Mammary epithelial cell (primary cell): ENCODE measurements at places on chromosomes 5 and 9.

- DNase-seq, result peak; percentile 29
These were observed 118.6 kb downstream of the VAV2 start for GRCh38 chr9:133873461-133873891.

GRCh38 chr9:131771646-131772045 is 31.8 kb upstream of the RAPGEF1 start:
- DNase-seq, result no peak

DNA sequence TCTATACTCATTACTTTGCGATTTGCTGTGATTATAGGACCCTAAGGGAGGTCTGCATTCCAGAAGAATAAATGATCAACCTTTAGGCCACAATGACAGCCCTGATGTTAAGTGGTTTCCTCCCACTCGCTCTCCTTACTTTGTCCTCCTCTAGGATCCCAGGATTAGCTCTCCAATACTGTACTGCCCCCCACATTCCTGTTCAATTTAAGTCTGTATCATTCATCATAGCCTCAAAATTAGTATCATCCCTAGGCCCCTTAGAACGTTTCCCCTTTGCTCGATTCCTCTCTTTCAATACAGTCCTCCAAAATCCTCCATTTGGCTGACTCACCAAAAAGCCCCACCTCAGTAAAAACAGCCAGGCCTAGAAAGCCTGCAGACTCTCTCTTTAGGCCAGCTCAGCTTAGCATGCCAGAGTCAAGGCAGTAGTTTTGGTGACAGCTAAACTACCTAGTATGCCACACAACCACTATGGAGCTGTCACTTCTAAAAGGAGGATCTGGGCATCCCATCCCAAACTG is 24.4 kb downstream of the RNF145 start:
- DNase-seq, result peak; percentile 87

DNA sequence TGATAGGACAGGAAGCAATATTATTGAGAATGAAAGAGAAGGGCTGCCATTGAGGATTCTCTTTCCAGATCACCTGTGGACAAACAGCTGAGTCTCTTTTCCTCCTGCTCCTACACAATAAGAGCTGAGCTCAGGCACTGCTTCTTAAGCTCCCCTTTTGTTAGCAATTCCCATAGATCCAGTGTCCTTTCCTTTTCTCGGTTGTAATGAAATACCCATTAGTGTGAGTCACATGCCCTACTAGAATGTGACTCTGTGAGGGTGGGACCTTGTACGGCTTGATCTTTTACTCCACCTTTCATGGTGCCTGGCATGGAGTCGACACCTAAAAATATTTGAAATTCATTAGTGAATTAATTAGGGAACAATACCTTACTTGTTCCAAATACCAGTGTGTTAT is 269.2 kb downstream of the NR3C1 start:
- peak; percentile 53 for DNase-seq

GRCh38 chr9:94952565-94953373 is 226.3 kb downstream of the AOPEP start:
- DNase-seq, result peak; percentile 61

GRCh38 chr5:179313849-179314521 is 31.3 kb downstream of the ADAMTS2 start:
- no peak for DNase-seq

DNA sequence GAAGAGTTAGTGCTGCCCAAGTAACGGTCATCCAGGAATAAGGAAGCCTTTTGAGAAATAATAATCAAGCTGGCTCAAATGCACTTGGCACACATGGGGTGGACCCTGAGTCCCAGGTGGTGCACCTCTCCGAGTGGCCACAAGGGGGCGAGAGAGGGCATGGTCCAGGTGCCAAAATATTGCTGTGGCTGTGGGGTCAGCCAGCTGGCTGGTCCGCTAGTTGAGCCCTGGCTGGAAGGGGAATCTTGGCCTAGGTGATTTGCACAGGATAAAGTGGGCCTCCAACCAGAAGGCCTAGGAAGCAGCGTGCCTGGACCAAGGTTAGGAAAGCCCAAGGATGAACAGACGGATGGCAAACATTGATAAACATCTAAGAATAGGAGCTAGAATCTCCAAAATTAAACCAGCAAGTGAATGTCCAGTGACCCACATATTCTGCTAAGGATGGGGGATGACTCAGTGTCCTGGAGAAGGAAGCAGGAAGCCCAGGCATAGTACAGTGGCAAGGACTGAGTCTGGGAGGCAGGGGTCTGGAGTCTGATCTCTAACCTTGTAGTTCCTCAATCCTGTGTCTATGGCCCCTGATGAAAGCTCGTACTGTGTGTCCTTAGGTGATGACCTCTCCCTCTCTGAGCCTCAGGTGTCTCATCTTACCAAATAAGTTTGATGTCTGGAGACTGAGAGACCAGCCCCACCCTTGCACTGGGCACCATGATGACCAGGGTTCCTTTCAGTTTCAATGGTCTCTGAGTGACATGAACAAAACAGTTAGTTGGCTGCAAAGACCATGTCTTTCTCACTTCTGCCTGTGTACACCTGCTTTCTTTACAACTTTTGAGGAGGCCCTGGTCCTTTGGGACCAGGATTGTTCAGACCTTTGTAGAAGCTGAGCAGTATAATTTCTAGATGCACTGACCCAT is 19.2 kb upstream of the SHB start:
- peak; percentile 32 for DNase-seq

DNA sequence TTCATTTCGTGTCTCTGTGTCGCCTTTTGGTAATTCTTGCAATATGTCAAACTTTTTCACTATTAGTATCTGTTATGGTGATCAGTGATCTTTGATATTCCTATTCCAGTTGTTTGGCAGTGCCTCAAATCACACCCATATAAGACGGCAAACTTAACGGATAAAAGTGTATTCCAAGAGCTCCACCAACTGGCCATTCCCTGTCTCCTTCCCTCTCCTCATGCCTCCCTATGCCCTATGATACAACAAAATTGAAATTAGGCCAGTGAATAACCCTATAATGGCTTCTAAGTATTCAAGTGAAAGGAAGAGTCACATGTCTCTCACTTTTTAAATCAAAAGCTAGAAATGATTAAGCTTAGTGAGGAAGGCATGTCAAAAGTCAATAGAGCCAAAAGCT is 74.8 kb downstream of the CDK5RAP2 start:
- DNase-seq, result no peak

DNA sequence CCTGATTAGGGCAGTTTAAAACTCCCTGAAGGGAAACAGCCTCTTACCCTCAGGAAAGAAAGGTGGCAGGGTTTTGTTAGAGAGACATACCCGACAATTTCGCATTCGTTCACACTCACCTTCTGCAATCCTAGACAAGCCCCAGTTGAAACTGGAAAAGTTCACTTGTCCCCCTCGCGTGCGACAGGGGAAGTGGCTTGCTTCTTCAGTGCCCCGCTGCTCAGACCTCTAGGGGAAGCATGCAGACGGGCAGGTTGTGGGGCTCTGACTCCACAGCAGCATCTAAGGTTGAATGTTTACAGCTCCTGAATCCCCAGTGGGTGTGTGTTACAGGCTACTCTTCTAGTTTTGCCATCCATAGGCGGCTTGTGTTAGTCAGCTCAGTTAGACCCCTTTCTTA is 575.7 kb upstream of the ACO1 start:
- no peak for DNase-seq

DNA sequence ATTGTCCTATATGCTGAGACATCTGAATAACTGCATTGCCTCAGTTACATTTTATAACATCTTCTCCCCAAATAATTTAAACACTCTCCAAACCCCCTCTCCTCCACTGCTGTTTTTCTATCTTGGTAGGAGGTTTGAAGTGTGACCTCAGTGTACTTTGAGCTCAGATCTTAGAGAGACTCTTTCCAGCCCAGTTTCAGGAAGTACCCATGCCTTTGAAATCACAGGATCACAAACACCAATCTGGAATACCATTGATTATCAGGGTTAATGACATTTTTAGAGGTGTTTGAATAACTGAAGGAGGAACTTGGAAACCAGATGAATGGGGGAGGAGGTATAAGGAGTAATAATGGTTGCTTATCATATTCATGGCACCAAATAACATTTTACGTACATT is 93.2 kb downstream of the GCNT1 start:
- DNase-seq, result no peak

GRCh38 chr9:102832814-102833213 is 162.3 kb upstream of the CYLC2 start:
- no peak for DNase-seq

GRCh38 chr9:122332083-122332482 is 38.7 kb upstream of the PTGS1 start:
- DNase-seq, result no peak

- DNase-seq, result peak; percentile 40
These were observed 1.0 kb upstream of the FAM13B start for GRCh38 chr5:138033907-138034306.

- peak; percentile 96 for DNase-seq
These were observed 164.2 kb downstream of the AUH start for GRCh38 chr9:91197232-91198181.

DNA sequence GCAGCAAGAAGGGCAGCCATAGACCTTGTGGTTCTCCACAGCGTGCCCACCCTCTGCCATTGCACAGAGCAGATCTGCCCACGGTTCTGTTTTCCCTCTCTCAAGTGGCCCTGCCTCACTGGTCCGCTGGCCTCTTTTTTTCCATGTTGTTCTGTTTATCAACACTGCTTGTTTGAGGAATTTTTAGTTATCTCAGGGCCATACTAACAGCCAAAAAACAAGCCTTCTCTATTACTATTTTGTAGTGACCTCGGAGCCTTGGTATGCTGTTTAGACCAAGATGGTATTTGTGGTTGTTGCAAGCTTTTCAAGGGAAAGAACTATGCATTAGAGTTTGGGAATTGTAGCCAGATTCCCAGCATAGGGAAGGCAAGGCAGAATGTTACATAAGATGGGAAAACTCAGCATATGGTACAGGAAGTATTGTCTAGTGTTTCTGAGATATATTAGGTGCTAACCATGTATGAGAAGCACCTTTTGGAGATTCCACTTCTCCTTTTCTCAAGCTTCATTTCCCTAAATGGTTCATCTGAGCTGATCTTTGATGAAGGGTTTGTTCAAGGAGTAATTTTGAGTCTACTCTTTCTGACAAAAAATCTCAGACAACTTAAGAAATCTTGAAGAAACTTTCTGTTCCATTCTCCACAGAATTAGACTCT is 54.3 kb downstream of the NUP214 start:
- no peak for DNase-seq

DNA sequence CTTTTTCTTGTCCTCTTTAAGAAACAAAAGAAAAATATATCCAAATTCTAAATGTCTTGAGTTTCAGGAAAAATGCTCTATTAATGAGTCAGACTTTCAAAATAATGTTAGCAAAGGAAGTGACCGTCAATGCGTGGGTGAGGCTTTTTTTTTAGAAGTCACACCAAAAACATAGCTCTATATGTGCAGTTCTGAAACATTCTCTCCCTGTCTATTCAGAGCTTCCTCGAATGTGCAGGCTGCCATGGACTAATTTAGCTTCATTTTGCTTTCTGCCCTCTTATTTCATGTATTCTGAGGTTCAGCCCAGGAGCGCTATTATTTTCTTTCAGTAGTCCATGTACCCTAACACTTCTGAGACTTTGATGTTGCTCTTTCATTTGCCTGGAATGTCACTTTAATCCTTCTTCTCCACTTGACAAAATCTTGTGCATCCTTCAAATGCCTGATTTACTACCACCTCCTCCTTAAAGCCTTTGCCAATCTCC is 72.5 kb upstream of the RASA1 start:
- DNase-seq, result peak; percentile 53

DNA sequence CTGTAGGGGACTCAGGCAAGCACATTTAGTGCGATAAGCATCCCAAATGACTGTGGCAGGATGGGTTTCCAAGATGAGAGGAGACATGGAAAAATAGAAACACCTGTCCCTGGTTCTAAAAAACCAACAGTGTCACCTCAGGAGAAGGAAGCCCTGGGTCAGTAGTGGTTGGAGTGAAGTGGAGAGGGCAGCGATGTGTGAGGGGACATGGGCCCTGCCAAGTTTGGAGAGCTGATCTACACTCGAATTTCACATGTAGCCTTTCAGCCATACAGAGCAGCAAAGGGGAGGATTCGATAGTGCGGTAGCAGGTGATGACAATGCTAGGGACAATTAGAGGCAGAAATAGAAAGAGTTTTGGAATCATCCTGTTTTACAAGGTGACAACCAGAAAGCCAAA is 32.6 kb upstream of the LHX2 start:
- no peak for DNase-seq

GRCh38 chr9:32704343-32704742 is 68.9 kb upstream of the TAF1L start:
- no peak for DNase-seq

DNA sequence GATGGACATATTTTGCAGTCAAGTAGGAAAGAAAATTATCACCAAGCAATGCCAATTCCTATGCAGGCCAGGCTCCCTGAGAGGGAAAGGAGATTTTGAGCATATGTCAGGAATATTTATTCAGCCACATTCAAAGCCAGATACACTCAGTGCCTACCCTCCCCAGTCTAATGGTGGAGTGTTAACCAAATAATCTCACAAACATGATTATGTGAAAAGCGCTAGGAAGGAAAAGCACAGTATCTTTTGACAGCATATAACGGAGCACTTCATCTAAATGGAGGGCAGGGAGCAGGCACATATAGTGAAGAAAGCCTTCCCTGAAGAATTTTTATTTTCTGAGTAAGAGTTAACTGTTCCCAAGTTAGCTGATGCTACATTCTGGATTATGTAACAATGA is 80.3 kb upstream of the SLC30A5 start:
- DNase-seq, result no peak

- no peak for DNase-seq
These were observed 141.6 kb upstream of the ZNF608 start for GRCh38 chr5:124888050-124888506.

- peak; percentile 98 for DNase-seq
These were observed 77.3 kb downstream of the MAMDC2 start for GRCh38 chr9:70120834-70121510.

DNA sequence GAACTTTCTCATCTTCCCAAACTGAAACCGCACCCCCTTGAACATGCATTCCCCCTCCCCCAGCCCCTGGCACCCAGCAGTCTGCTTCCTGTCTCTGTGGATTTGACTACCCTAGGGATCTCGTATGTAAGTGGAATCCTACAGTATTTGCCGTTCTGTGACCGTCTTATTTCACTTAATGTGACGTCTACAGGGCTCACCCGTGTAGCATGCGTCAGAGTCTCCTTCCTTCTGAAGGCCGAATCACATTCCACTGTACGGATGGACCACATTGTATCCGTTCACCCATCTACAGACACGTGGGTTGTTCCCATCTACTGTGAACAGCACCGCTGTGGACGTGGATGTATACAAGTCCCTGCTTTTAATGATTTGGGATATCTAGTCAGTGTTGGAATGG is 4.5 kb downstream of the PRRX2 start:
- DNase-seq, result no peak

- DNase-seq, result peak; percentile 85
These were observed 57.1 kb downstream of the MAST4 start for GRCh38 chr5:66653325-66653724.
